ENCODE measurements at places on chromosomes 16 and 17.

DNA sequence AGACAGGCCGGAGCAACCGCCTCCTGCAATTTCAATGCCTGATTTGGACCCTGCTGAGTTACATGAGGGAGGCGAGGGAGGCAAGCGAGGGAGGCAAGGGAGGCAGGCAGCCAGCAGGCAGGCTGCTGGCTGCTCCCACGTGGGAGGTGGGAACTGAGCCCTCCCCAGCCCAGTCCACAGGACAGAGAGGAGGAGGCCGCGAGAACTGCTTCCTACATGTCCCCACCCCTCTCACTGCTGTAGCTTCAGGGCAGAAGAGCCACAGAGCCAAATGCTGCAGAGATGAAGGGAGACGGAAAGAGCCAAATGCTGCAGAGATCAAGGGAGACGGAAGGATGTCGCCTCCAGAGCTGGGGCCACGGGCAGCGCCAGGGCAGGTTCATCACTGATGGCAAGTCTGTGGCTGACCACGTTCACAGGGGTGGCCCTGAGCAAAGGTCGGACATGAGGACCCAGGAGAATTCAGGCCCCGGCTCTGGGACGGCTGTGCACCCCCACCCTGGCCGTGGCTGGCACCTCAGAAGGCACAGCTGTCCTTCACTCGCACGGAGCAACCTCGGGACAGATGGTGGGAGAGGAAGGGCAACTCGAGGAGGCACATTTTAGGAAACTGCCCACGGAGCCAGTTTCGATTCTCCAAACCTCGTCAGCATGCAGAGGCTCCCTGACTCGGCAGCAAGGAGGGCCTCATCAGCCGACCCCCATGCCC is 21.5 kb downstream of the RPH3AL start:
- DNase-seq: peak; percentile 79

DNA sequence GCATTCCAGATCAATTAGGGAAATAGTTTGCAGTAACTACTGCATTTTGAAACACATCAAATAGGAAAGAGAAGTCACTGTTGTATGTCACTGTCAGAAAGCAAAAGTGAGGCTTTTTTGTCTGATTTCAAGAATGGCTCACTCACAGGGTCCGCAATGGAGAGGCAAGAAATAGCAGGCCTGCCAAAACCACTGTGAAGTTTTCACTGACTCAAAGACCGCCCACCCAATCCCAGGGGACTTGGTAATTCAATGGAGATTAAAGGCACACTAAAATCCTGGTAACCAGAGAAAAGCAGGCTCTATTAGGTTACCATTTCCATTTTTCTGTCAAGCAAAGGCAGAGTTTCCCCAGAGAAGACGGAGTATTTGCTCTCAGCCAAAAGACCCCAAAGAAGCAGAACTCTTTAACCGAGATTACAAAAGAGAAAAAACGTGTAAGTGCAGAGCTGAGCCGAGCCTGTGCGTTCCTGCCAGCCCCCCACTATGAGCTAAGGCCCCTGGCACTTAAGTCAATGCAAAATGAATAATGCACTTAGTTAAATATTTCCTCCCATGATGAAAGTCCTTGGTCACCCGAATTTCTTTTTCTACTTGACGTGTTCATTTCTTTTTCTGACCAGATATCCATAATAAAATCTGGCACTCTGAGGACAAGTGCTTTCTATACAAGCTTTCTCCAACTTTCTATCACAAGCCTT is 57.0 kb downstream of the FOXL1 start:
- DNase-seq: no peak

- no peak for DNase-seq
Measured at GRCh38 chr16:14193316-14193871, 122.3 kb downstream of the MRTFB start.

DNA sequence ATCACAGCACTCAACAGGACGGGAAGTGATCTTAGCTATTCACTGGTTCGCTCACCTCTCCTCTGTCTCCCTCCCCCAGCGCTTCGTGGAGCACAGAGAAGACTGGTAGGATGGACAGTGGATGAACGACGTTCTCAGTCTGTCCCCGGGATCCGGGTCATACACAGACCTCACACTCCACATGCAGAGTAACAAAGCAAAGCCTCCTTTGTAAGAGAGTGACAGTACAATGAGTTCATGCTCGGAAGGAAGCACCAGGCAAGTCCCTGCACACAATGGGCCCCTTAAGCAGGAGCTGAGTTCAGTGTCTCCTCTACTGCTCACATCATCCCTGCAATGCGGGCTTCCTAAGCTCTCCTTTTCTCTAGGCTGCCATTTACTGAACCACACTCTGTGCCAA is 356.9 kb downstream of the C16orf95 start:
- DNase-seq: no peak

GRCh38 chr16:48384520-48385252 is 527 bp downstream of the SIAH1 start:
- DNase-seq: peak; percentile 86

DNA sequence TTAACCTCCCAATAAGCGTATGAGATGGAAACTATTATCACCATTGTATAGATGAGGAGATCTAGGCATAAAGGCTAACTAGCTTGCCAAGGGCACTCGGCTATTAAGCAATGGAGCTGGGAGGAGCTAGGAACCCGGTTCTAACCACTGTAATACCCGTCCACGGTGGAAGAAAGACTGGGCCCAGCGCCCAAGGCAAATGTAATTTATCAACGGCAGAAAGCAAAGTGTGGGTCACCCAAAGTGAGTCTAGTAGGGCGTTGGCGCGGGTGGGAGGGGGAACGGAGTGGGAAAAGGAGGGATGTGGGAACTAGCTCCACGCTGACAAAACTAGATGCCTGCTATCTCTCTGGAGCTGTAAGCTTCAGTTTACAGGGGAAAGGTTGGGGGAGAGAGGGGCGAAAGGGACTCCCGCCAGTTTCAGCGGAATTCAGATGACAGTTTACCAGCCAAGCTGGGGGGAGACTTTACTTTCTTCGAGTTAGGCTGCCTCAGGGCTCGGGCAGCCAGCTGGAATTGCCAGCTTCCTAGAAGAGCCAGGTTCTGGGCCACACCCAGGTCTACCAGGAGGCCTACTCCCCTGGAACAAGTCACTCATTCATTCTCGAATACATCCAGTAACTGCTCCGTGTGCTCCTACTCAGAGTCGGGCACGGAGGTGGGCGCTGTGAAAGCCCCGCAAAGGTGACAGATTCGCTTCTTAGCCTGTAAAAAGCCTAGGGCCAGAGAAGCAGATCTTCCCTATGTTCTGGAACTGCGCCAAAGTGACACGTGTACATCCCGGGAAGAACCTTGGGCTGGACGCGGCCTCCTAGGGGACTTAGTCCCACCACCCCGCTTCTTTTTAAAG is 837 bp downstream of the LRRC59 start:
- peak; percentile 68 for DNase-seq

GRCh38 chr17:50112694-50113093 is 17.3 kb downstream of the SAMD14 start:
- DNase-seq: no peak

GRCh38 chr16:50742576-50743200 is 802 bp downstream of the CYLD start:
- peak; percentile 43 for DNase-seq

- DNase-seq: no peak
Measured at GRCh38 chr17:4544951-4545216, 10.3 kb downstream of the MYBBP1A start.

DNA sequence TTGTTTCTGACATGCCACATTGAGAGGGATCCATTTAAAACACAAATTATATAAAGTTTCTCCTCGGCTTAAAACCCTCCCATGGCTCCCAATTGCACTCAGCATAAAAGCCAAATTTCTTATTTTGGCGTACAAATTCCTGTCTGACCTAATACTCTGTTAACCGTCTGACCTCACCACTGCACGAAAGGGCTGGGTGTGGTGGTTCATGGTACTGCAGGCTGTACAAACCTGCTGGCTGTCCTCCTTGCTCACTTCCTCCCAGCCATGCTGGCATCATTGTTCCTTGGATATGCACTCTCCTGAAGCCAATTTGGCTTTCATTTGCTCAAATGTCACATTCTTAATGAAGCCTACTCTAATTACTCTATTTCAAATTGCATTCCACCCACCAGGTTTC is 301.6 kb upstream of the C16orf82 start:
- peak; percentile 12 for DNase-seq

- DNase-seq: no peak
Measured at GRCh38 chr17:13759518-13760335, 158.0 kb upstream of the HS3ST3A1 start.

Measured in suppressor macrophage (primary cell).